ENCODE measurements at places on chromosomes 13 and 19.

DNA sequence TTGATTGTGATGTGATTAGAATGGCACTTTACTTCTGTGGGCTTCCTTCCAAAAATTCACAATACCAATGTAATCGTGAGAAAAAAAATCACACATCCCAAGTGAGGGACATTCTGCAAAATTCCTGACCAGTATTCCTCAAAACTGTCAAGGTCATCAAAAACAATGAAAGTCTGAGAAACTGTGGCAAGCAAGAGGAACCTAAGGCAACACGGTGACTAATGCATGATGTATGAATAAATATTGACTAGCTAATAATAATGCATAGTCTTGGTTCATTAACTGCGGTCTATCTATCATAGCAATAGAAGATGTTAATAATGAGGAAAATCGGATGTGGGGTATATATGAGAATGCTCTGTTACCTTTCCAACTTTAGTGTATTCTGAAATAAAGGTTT lies 159.0 kb downstream of the RFC3 start:
- DNase-seq: no peak

DNA sequence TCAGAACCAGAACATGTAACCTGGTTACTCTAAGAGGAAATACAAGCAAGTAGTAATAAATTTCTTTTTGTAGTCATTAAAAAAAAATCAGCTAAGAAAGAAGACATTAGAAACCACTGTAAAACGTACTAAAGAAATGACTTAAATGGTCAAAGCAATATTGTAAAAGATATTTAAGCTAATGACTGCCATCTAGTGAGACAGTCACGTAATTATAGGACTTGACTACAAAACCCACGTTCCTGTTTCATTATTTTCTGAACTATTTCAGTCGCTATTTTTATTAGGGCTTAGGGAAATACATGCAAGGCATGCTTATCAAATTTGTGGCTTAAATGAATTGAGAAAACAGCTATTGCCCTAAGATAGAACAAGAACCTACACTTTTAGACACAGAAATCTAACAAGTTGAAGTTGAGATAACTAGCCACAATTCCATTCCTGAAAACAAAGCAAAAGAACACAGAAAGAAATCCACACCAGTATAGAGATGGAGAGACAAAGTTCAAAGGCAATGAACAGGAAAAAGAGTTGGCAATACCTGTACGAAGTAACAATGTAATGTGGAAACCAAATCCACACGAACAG lies 17.9 kb downstream of the ALG5 start:
- DNase-seq: peak; percentile 82

- no peak for DNase-seq
These were observed 33.8 kb downstream of the ZNF44 start for GRCh38 chr19:12260861-12261260.

- peak; percentile 75 for DNase-seq
These were observed 14.0 kb downstream of the EXOSC8 start for GRCh38 chr13:37014609-37015008.

GRCh38 chr13:52850396-52851136 lies 2.1 kb upstream of the PCDH8 start:
- peak; percentile 76 for DNase-seq

DNA sequence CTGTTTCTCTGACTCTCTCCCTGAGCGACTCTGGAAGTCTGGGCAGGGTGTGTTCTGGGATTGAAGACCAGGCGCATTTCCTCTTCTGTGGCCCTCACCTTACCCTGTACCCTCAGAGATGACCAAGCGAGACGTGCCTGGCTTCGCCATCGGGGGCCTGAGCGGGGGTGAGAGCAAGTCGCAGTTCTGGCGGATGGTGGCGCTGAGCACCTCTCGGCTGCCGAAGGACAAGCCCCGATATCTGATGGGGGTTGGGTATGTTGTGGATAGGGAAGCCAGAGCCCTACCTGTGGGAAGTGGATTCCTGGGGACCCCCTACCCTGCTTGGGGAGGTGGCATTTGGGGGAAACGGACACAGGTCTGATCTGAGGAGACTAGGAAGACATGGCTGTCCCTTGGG lies 5.8 kb upstream of the DNM2 start:
- DNase-seq: no peak

DNA sequence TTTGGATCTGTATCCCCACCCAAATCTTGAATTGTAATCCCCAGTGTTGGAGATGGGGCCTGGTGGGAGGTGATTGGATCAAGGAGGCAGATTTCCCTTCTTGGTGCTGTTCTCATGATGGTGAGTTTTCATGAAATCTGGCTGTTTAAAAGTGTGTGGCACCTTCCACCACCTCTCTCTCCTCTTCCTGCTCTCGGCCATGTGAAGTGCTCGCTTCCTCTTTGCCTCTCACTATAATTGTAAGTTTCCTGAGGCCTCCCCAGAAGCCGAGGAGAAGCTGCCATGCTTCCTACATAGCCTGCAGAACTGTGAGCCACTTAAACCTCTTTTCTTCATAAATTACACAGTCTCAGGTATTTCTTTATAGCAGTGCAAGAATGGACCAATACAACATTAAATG lies 15.7 kb downstream of the COMMD6 start:
- DNase-seq: no peak

DNA sequence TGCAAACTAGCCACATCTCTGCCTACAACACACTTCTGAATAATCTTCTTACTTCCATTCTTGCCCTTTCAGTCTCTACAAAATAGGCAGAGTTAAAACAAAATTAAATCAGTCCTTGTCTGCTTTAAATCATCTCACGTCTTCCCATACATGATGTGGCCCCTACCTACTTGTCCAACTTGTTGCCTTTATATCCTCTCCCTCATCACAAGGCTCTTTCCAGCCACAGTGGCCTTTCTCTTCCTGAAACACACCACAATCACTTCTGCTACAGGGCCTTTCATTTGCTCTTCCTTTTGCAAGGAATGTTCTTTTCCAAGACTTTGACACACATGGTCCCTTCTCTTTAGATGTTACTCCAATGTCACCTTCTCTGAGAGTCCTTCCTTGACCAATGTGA lies 1.7 kb downstream of the RBM26 start:
- DNase-seq: peak; percentile 14

- DNase-seq: no peak
These were observed 6.9 kb downstream of the REXO1 start for GRCh38 chr19:1841209-1841924.

DNA sequence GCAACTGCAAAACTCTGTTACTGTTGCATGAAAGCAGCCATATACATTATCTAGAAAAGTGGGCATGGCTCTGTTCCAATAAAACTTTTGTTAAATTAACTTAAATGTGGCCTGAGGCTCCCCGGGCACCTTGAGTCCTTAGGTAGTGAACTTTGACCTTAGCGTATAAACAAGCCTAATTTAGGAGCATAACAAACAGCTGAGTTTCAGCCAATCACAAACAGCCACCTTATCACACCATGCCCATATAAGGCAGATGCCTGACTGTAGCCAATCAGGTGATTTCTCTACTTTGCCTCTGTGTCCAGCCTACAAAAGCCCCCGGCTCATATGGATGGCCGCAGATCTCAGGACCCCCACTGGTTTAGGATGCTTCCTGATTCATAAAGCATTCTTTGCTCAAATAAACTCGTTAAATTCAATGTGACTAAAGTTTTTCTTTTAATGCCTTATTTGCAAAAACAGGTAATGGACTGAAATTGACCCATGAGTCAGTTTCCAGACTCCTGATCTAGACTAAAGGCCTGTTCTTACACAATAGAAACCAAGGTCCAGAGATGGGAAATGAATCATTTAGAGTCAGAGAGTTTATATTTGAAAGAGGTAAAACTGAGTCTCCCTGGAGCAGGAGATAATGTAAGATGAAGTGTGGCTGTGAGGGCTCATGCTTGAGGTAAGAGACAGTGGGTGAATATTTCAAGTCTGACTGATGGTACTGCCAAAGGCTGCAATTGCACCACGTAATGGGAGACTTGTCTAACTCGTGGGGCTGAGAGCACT lies 130.2 kb downstream of the FGF9 start:
- DNase-seq: no peak

DNA sequence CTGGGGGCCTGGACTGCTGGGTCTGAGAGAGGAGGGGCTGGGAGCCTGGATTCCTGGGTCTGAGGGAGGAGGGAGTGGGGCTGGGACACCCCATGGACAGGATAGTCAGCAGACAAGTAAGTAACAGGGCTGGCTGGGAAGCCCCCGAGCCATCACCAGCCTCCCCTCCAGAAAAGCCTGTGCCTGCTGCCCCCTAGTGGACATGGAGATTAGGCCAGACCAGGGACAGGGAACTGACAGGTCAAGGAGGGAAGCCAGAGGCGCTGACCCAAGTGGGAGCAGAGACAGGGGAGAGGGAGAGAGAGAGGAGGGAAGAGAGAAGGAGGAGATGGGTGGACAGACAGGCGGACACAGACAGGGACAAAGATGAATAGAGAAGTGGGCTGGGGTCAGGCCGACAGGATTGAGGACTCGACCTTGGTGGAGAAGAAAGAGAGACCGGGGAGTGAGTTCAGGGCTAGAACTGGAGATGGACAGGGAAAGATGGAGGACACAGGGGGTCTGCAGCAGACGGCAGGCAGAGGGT lies 6.7 kb upstream of the ERFL start:
- DNase-seq: peak; percentile 85

- DNase-seq: peak; percentile 91
These were observed 5.3 kb upstream of the GPR4 start for GRCh38 chr19:45607071-45608029.

- no peak for DNase-seq
These were observed 1463.5 kb upstream of the MIR17HG start for GRCh38 chr13:89883893-89884448.

GRCh38 chr13:96020931-96021330 lies 32.3 kb downstream of the UGGT2 start:
- no peak for DNase-seq

DNA sequence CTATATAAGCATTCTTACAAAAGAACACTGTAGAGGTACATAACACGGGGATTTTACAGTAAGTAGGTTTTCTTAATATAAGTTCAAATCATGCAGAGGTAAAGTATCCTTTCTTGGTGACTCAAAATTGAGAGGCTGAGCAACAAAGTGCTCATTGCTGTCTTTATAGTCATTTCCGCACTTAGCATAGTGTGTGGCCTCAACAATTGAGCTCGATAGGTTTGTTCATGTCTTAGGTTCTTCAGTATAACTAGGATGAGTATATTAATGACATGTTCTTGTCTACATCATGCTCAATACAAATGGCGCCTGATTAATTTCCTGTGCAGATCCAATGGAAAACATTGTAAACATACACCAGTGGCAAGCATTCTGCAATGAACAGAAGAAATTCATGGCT lies 1.4 kb downstream of the WDFY2 start:
- DNase-seq: peak; percentile 38

DNA sequence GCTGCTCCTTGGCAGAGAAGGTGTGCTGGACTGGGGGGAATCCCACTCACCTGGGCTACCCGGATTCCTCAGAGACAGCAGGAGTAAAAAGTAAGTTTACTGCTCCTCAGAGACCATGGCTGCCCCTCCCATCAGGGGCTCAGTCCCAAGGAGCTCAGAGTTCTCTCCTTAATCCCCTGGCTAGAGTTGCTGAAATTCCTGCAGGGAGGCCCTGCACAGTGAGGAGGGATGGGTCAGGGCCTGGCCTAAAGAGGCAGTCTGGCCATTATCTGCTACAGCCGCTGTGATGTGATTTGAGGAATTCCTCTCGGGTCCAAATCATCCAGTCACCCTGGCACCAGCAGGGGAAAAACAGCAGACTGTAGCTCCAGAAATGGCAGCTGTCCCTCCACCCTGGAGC lies 502.5 kb downstream of the PCDH17 start:
- no peak for DNase-seq

GRCh38 chr19:33898062-33898677 lies 101.5 kb downstream of the KCTD15 start:
- no peak for DNase-seq

- no peak for DNase-seq
These were observed 34.7 kb downstream of the TSSK6 start for GRCh38 chr19:19480688-19481087.

DNA sequence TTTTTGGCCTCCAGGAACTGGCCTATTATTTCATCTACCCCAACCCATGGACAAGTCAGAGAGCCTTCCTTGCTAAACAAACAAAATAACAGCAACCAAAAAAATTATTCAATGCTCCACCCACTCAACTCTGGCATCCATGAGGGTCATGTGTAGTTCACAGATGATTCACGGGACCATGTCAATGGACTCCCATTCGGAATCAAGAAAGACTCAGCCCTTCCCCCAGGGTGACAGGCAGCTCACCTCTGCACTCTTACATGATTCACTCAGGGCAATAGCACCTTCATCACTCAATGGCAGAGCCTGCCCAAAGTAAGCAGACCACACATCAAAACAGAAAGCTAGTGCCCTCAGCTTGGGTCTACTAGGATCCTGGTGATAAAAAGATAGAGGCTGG lies 14.3 kb upstream of the SCEL start:
- DNase-seq: no peak

- no peak for DNase-seq
These were observed 1.9 kb downstream of the NFKBID start for GRCh38 chr19:35898499-35898809.

DNA sequence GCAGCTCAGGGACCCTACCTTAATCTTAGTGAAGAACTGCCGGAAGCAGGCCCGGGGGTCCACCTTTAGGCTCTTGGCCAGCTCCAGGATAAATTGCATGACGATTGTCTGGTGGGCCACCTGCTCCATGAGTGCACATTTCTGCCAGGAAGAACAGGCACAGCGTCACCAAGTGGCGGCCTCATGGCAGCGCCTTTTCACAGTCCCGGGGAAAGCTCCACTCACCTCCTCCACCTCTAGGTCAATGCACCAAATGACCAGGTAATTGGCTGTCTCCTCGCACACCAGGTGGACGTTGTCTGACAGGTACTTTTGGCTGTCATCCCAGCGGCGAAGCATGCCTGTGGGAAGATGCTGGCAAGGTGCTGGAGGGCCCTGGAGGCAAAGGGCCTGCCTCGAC lies 8.3 kb downstream of the CDC37 start:
- no peak for DNase-seq

GRCh38 chr13:75788481-75788981 lies 152.4 kb downstream of the LMO7 start:
- peak; percentile 87 for DNase-seq

GRCh38 chr13:110354715-110355473 lies 47.8 kb downstream of the COL4A2 start:
- no peak for DNase-seq

DNA sequence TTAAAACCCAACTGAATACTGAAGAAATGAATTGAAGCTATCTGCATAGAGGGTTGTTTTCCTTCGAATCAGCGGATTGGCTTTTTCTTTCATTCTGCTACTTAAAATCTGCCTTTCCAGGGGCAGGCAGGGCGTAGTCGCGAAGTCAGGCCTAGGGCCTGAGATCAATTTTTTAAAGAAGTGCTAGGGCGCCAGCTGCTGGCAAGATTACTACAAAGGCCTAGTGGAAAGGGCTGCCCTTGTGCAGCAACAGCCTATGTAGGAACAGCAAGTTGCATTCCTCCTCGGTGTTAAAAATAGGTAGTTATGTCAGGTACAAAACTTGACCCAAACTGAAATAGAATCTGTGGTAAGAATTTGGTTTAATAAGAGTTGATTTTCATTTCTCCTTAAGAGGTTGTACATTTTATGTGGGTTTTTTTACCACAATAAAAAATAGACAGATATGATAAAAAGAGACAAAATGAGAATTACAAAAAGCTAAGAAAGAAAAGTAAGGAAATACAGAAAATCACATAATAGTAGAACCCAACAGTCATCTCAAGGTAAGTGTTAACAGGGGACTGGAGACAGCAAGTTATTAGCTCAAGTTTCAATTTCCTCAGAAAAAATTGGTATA lies 9.5 kb upstream of the URAD start:
- DNase-seq: peak; percentile 35

GRCh38 chr13:71870100-71870499 lies 3.1 kb upstream of the DACH1 start:
- no peak for DNase-seq

Measured in adipocyte (in vitro differentiated cells).